ENCODE measurements at places on chromosomes 2 and 18.

DNA sequence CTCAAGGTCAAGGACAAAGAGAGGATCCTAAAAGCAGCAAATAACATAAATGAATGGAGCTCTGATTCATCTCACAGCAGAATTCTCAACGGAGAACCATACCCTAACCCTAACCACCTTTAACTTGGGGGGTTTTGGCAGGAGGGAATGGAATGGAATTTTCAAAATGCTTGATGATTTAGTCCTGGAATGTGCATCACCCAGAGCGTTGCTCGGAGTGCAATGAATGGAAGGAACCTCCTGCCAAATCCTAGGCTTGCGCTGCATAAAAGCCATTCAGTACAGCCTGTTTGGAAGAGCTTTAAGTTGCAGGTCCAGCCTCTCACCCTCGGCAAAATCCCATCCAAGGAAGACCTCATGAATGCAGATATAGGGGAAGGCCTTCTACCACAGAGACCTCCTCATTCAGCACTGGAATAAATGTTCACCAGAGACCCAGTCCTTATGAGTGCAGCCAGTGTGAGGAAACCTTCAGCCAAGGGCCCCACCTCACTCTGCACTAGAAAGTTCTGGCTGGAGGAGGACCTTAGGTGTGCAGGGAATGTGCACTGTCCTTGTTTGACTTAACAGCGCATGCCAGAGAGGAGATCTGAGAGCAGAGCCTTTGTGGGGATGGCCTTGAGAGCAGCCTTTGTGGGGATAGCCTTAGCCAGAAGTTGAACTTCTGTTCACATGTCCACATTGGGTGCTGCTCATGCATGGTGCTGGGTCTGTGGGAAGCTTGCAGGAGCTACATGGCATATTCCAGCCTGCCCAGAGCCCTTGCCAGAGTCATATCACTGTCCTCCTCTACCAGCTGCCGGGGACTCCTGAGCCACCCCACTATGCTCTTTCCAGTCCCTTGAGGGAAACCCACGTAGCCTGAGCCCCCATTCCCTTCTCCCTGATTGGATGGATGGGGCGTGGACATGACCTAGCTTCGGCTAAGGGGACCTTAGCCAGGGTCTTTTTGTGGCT is 30.5 kb downstream of the ASB1 start:
- H3K4me1 ChIP-seq, result no peaks in the 10 kb centered on the region
- H3K27me3 ChIP-seq, result no peaks in the 10 kb centered on the region
- no peak overlapping the region for H3K4me3 ChIP-seq
- no peak for DNase-seq
- peaks cover 5% of the 10 kb centered on the region for H3K36me3 ChIP-seq
- H3K27ac ChIP-seq, result no peak overlapping the region

DNA sequence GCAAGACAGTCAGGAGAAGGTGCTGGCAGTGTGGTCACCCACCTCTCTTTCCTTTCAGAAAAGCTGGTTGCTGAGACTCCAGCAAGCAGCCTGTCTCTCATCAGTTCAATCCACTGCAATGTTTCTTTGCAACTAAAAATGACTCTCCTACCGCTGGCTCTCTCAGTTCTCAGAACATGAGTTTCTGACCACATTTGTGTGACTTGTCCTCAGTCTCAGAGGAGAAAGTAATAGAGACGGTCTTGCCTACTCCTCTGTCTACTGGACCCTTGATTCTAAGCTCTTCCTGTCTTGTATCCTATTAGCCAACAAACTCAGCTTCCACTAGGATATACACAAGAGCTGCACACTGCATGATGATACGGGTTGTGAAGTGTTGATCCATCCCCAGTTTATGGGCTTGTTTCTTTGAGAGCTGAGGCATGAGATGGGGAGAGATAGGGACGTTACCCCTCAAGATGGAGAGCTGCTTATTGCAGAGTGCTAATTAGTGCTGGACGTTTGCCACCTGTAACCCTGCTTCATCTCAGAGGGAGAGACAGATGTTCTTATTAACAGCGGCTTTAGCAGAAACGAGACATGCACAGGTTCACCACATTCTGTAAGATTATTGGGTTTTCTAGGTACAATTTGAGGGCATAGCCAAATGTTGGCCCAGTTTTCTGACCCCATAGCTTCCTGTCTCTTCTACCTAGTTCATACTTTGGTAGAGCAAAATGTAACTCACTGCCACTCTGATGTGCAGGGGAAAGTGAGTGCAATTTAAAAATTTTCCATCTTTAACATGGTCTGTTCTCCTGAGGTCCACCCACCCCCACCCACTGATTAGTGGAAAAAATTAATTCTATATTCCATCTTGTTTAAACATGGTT is 32.4 kb upstream of the YWHAQ start:
- H3K27ac ChIP-seq, result no peak overlapping the region
- H3K36me3 ChIP-seq, result peaks cover 2% of the 10 kb centered on the region
- DNase-seq, result no peak
- no peaks in the 10 kb centered on the region for H3K4me1 ChIP-seq
- no peak overlapping the region for H3K4me3 ChIP-seq

- H3K36me3 ChIP-seq, result peaks cover 15% of the 10 kb centered on the region
- no peak overlapping the region for H3K4me3 ChIP-seq
- DNase-seq, result no peak
- H3K27ac ChIP-seq, result no peak overlapping the region
- H3K4me1 ChIP-seq, result no peaks in the 10 kb centered on the region
Observed at GRCh38 chr2:180000434-180000833, 6.7 kb downstream of the CWC22 start.

GRCh38 chr2:213959589-213959988 is 451.3 kb upstream of the VWC2L start:
- DNase-seq, result no peak
- no peak overlapping the region for H3K27ac ChIP-seq
- H3K27me3 ChIP-seq, result no peaks in the 10 kb centered on the region
- H3K4me3 ChIP-seq, result no peak overlapping the region
- no peaks in the 10 kb centered on the region for H3K4me1 ChIP-seq

GRCh38 chr2:190452433-190452832 is 44.3 kb downstream of the MFSD6 start:
- H3K27ac ChIP-seq, result no peak overlapping the region
- no peaks in the 10 kb centered on the region for H3K36me3 ChIP-seq
- DNase-seq, result no peak
- H3K4me3 ChIP-seq, result no peak overlapping the region
- no peaks in the 10 kb centered on the region for H3K27me3 ChIP-seq

DNA sequence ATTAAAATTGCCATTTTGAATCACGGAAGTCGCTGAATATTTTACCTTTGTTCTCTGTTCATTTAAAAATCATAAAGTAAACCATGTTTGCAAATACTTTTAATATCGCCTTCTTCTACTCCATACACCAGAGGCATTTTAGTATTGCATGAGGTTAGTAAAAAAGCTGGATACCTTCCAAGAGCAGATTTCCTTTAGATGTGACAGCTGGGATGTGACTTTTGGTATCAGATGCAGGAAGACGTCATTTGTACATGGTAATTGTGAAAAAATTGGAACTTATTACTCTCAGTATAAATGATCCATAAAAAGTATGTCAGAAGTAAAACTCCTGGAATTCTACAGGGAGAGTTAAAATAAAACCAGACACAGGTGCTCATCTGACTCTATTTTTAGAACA is 89.5 kb downstream of the SLC4A10 start:
- no peak overlapping the region for H3K27ac ChIP-seq
- H3K4me1 ChIP-seq, result no peaks in the 10 kb centered on the region
- no peak for DNase-seq
- H3K36me3 ChIP-seq, result peaks cover 2% of the 10 kb centered on the region

DNA sequence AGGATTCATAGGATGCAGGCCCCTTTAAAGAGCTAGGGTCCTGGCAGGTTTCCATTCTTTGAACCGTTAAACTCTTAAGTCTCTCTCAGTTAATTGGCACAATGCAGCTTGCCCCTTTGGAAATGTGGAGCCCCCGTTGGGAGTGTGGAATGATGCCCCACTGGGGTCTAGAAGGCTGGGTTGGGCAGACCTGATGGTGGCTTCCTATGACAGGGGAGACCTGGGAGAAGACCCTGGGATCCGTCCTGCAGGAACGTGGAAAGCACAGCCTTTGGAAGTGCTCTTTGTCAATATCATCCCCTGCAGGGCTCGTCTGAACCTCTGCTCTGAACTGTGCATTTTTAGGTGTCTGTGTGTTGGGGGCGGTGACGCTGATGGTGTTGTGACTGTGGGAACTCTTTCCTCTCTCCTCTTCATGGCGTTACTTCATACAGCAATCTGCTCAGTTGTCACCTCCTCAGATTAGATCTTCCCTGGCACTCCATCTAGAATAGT is 190.6 kb downstream of the MYCN start:
- DNase-seq, result no peak
- H3K4me3 ChIP-seq, result no peak overlapping the region
- H3K27me3 ChIP-seq, result no peaks in the 10 kb centered on the region
- H3K4me1 ChIP-seq, result no peaks in the 10 kb centered on the region

DNA sequence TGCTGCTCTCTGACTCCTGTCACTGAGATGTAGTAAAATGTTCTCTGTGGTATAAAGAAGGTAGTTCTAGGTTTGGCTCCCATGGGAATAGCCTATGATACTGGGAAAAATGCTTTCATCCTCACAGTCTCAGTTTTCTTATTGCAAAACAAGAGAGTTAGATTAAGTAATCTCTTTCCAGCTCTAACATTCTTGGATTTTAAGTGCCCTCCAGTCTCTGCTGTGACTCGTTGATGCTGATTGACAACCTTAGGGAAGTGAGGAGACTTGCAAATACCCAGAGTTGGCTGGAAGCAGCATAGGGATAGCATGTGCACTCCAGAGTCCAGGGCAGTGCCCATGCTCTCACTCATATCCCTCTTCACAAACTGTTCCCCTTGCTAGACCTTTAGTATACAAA is 534.9 kb downstream of the SLC4A3 start:
- H3K36me3 ChIP-seq, result no peaks in the 10 kb centered on the region
- H3K27me3 ChIP-seq, result no peaks in the 10 kb centered on the region
- H3K4me1 ChIP-seq, result no peaks in the 10 kb centered on the region
- no peak overlapping the region for H3K27ac ChIP-seq

DNA sequence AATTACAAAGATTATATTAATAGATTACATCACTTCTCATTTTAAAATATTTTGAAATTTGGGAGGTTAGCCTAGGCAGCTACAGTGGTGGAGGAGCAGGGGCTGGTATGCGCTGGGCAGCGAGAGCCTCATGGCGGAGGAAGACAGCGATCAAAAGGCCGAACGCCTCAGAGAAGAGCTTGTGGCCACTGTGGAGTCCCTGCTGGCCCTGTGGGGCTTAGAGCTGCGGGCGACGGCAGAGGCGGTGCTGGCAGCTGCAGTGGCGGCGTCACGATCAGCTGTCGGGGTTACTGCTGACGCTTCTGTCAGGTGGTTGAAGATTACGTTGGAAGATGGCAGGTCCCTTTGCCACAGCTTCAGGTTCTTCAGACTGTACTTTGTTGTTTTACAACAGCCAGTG is 87.4 kb downstream of the ROCK2 start:
- no peaks in the 10 kb centered on the region for H3K4me1 ChIP-seq
- no peaks in the 10 kb centered on the region for H3K27me3 ChIP-seq
- H3K4me3 ChIP-seq, result no peak overlapping the region
- H3K36me3 ChIP-seq, result peaks cover 2% of the 10 kb centered on the region

DNA sequence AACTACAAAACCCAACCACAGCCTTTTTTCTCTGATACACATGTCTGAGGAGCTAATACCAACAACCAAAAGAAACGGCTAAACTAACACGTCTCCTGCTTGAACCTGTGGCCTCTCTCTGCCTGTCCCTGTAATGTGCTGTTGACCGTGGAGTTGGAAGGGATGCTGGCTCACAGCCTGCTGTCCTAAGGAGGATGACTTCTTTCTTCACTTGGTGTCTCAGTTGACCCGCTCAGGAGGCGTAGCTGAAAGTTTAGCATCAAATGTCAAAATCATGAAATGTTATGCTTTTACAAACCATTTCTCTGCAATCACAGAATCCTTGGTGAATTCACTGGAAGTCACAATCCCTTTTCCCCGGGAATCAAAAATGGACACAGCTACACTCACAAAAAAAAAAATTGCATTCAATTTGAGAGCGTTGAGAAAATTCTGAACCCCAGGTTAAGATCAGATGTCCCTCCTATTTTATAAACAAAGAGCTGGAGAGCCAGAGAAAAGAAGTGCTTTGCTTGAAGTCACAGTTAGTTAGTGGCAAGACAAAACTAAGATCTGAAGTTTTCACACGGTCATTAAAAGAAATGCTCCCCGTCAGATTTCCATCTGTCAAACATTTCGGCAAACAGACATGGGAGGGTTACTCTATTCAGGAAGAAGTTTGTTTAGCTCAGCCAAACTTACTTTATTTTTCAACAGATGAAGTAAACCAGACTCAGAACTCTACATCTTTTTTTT is 74.3 kb downstream of the IRS1 start:
- no peak for DNase-seq
- no peaks in the 10 kb centered on the region for H3K4me1 ChIP-seq
- no peaks in the 10 kb centered on the region for H3K36me3 ChIP-seq
- no peak overlapping the region for H3K4me3 ChIP-seq
- H3K27ac ChIP-seq, result no peak overlapping the region
- H3K27me3 ChIP-seq, result no peaks in the 10 kb centered on the region

DNA sequence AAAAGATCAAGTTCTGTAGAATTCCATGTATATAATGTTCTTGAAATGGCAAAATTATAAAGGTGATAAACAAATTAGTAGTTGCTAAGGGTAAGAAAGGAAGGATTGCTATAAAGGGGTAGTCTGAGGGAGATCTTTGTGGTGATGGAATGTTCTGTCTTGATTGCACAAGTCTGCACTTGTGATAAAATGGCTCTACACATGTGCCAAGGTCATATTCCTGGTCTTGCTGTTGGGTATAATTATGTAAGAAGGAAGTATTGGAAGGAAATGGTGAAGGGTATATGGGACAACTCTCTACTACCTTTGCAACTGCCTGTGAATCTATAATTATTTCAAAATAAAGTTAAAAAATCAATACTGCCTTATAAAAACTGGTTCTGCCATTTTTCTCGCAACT is 15.3 kb downstream of the SGPP2 start:
- H3K4me1 ChIP-seq, result no peaks in the 10 kb centered on the region
- H3K4me3 ChIP-seq, result no peak overlapping the region

DNA sequence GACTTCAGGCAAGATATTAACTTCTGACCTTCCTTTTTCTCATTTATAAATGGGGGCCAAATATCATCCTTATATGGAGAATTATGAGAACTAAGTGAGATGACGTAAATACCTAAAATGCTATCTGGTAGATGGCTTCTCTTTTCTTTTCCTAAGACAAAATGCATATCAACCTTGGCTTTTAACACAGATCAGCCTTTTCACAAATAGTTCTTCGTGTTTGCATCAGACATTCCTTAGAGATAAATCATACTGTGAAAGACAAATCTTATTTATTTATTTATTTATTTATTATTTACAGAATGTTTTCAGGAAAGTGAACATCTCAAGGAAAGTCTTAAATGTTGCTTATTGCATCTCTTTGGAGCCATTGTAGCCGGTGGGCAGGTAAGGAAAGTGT is 62.8 kb downstream of the NBEAL1 start:
- H3K27ac ChIP-seq, result no peak overlapping the region
- H3K4me1 ChIP-seq, result no peaks in the 10 kb centered on the region
- no peaks in the 10 kb centered on the region for H3K27me3 ChIP-seq

- H3K4me1 ChIP-seq, result peaks cover 21% of the 10 kb centered on the region
- no peaks in the 10 kb centered on the region for H3K27me3 ChIP-seq
Observed at GRCh38 chr2:54581326-54582039, 125.4 kb downstream of the SPTBN1 start.

- H3K27me3 ChIP-seq, result no peaks in the 10 kb centered on the region
- DNase-seq, result peak; percentile 7
- H3K36me3 ChIP-seq, result peaks cover 16% of the 10 kb centered on the region
- H3K4me1 ChIP-seq, result no peaks in the 10 kb centered on the region
- H3K27ac ChIP-seq, result no peak overlapping the region
Observed at GRCh38 chr2:92072461-92073035, 2798.7 kb upstream of the TEKT4 start.

- H3K27me3 ChIP-seq, result no peaks in the 10 kb centered on the region
- H3K27ac ChIP-seq, result no peak overlapping the region
Observed at GRCh38 chr2:6577960-6578359, 287.7 kb downstream of the CMPK2 start.
